ENCODE measurements at places on chromosomes 7 and 10. TPM values are rescaled to one million over a fixed set of nuclear protein-coding genes. Genes with fewer than 3 reads are reported as not detected.

CALCR gene
- not detected for total RNA-seq

HOXA11 gene
- 0.20 TPM for total RNA-seq

GRCh38 chr7:20350518-20350951 lies 19.8 kb downstream of the ITGB8 start:
- H3K27ac ChIP-seq: no peak overlapping the region
- no peak overlapping the region for H3K4me3 ChIP-seq
- H3K4me1 ChIP-seq: no peaks in the 10 kb centered on the region
- no peak for DNase-seq
- no peaks in the 10 kb centered on the region for H3K36me3 ChIP-seq

CABCOCO1 gene
- total RNA-seq: not detected

GRCh38 chr7:17940951-17941431 lies 697 bp upstream of the SNX13 start:
- DNase-seq: no peak
- peaks cover 7% of the 10 kb centered on the region for H3K27me3 ChIP-seq
- peak overlapping the region; percentile 99 for H3K4me3 ChIP-seq
- H3K4me1 ChIP-seq: peaks cover 36% of the 10 kb centered on the region
- H3K36me3 ChIP-seq: no peaks in the 10 kb centered on the region

OR2A12 gene
- not detected for total RNA-seq

NPVF gene
- not detected for total RNA-seq

Measured in natural killer cell treated with Interleukin-12 subunit alpha and Interleukin-12 subunit beta and Interleukin-15 and Interleukin-18, amount 100 ng/mL, for 72 hours (primary cell).